ENCODE measurements at places on chromosomes 4 and X.

DNA sequence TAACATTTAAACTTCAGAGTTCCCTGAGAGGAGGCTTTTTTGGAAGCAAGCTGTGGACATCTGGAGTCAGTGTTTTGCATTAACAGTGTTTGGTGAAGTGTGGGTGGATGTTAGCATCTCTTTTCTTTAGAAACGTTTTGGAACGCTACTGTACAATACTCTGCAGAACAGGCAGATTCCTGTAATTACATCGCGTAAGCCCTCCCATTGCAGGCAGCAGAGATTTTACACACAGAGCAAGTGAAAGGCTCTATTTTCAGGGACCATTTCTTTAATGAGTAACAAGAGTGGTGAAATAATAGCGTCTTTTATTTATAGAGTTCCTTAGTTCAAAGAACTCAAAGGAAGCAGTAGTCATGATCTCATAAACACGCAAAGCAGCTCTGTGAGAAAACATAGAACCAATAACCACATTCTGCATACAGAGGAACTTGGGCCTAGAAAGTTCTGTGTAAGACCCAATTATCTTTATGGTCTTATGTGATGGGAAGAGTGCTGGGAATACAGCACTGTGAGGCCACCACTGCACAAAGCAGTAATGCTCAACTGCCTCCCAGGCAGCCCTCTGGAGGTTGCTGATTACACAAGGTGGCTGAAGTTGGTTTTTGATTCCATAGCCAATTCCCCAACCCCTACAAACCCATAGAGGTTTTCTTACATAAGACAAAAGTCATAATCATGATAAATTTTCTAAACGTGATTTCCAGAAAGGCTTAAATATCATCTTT is 298.7 kb upstream of the EPHA5 start:
- DNase-seq: peak; percentile 55

- no peak for DNase-seq
Measured at GRCh38 chr4:181520790-181521189, 722.4 kb upstream of the TENM3 start.

- no peak for DNase-seq
Measured at GRCh38 chr4:27182211-27182610, 321.6 kb downstream of the STIM2 start.

GRCh38 chr4:90174621-90175023 is 47.4 kb downstream of the CCSER1 start:
- no peak for DNase-seq

DNA sequence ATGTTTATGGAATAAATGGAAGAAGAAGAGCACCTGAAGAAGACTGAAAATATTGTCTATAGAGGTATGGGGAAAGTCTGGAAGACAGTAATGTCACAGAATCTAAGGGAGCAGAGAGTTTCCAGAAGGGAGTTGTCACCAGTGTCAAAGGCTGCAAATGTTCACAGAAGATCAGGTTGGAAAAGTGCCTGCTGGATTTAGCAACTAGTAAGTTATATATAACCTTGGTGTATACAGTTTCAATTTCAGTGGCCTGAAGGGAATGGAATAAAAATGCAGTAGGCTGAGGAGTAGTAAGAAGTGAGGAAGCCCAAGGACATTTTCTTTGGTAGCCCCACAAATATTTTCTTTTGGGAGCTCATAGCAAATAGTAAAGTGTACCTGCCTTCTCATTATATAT is 107.2 kb downstream of the SATL1 start:
- DNase-seq: no peak

GRCh38 chr4:83109480-83110222 is 4.9 kb downstream of the PLAC8 start:
- no peak for DNase-seq

- DNase-seq: no peak
Measured at GRCh38 chrX:130529531-130529930, 127.7 kb downstream of the RBMX2 start.

GRCh38 chr4:184596044-184596616 is 53.1 kb downstream of the CASP3 start:
- DNase-seq: no peak

- DNase-seq: no peak
Measured at GRCh38 chrX:78957768-78958130, 12.6 kb downstream of the P2RY10 start.

DNA sequence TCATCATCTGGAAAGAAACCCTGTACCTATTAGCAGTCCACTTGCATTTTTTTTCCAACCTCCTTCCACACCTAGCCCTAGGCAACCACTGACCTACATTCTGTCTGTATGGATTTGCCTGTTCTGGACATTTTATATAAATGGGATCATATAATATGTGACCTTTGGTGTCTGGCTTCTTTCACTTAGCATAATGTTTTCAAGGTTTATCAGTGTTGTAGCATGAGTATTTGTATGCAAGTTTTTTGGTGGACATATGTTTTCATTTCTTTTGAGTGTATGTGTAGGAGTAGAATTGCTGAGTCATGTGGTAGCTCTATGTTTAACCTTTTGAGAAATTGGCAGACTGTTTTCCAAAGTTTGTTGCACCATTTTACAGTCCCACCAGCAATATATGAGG is 198.6 kb downstream of the CEP135 start:
- no peak for DNase-seq

DNA sequence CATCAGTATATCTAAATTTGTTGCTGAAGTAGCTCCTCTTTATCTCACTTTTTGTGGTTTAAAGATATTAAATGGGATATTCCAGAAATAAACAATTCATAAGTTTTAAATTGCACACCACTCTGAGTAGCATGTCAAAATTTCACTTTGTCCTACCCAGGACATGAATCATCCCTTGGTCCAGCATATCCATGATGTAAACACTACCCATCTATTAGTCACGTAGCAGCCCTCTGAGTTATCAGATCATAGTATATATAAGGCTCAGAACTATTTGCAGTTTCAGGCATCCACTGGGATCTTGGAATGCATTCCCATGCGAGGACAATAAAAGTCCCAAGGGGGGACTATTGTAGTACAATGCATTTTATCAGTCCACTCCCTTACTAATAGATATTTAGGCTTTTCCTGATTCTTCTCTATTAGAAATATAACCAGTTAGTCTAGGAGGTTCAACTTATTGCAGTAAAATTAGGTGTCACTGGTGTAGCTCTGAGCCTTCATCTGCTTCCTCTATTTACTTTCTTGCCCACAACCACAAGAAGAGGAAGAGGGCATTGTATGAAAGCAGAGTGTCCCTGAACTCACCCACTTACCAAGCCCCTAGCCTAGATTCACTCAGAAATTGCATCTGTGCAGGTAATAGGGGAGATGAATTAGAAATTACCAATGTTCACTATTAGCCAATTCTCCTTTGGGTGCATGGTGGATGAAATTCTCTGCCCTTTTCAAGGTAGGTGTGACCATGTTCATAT is 409.8 kb upstream of the GALNT7 start:
- no peak for DNase-seq

DNA sequence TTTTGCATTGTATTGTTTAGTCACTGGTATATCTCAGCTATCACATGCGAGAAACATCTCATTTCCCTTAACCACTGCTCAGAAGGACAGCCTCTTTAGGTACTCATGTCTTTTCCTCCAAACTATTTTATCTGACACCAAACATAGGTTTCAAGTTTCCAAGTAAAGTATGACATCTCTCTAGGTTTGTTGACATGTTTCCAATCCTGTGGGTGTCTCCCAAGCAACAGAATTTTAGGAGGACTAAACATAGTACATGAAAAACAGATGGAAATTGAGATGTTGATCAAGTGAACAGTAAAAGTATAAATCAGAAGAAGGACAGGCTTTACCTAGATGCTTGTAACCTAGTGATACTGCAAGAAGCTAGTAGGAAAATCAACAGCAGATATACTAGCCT is 371.4 kb downstream of the DTHD1 start:
- DNase-seq: no peak

DNA sequence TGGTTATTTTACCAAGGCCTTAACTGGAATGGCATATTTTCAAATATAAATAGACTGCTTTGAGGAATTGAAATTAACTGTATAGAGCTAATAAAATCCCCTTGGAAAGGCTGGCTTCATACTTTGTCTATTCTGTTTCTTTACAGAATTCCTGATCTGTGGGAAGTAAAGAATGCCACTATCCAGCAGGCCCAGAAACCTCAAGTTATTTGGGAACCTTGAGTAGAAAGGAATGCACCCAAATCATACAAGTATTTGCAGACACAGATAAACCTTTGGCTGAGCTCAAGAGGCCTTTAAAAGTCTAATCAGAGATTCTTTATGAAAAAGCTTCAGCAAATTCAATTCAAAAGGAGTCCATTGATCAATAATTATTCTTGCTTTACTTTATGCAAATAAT is 975.7 kb upstream of the PABPC4L start:
- DNase-seq: no peak

- DNase-seq: no peak
Measured at GRCh38 chr4:7333801-7334421, 100.8 kb downstream of the PSAPL1 start.

DNA sequence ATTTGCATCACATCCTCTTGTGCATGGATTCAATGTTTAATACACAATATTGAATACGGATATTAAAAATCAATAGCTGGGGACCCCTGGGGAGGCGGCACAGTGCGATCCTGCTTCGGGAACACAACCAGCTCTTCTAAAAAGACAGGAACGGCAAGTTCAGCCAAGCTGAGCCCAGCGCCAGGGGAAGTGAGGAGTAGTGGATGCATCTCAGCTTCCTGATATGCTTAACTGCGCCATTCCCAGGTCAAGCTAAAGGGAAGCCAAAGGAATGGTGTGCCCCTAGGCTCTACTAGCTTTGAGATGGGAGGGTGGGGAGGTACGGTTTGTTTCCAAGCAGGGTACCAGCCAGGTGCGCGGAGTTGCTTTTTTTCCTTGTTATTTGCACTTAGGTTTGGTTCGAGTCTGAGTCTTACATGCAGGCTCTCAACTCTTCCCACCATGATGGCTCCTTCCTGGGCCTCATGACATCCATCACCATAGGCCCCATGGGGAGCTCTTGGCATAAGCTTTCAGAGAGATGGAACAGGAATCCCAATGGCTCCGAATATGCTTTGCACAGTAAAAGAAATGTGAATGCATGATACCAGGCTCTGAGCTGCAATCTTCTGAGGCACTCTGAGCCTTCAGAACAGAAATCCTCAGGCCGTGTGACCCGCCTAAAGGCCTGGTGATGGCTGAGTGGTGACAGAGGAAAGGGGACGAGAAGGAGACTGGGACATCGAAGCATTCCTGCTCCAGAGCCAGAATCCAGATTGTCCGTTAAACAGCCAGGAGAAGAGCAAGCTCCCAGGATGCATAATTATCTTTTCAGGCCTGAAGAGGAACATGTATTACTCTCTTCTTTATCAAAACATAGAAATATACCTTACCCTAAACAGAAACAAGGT is 51.8 kb upstream of the BCOR start:
- no peak for DNase-seq

- DNase-seq: no peak
Measured at GRCh38 chr4:23040539-23040938, 347.8 kb downstream of the GBA3 start.

GRCh38 chrX:13627306-13627705 is 25.6 kb upstream of the TCEANC start:
- no peak for DNase-seq

GRCh38 chr4:172786039-172786792 is 382.4 kb upstream of the GALNT7 start:
- DNase-seq: no peak

DNA sequence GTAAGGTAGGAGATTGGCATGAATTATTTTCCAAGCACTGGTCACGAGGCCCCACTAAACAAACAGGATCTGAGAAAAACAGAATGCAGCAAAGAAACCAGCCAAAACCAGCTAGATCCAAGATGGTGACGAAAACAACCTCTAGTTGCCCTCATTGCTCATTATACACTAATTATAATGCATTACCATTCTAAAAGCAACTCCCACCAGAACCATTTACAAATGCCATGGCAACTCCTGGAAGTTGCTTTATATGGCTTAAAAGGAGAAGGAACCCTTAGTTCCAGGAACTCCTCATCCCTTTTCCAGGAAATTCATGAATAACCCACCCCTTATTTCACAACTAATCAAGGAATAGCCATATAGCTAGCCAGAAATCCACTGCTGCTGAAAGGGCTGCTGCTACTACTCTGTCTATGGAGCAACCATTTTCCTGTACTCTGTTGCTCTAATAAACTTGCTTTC is 69.3 kb downstream of the ABCB7 start:
- no peak for DNase-seq

DNA sequence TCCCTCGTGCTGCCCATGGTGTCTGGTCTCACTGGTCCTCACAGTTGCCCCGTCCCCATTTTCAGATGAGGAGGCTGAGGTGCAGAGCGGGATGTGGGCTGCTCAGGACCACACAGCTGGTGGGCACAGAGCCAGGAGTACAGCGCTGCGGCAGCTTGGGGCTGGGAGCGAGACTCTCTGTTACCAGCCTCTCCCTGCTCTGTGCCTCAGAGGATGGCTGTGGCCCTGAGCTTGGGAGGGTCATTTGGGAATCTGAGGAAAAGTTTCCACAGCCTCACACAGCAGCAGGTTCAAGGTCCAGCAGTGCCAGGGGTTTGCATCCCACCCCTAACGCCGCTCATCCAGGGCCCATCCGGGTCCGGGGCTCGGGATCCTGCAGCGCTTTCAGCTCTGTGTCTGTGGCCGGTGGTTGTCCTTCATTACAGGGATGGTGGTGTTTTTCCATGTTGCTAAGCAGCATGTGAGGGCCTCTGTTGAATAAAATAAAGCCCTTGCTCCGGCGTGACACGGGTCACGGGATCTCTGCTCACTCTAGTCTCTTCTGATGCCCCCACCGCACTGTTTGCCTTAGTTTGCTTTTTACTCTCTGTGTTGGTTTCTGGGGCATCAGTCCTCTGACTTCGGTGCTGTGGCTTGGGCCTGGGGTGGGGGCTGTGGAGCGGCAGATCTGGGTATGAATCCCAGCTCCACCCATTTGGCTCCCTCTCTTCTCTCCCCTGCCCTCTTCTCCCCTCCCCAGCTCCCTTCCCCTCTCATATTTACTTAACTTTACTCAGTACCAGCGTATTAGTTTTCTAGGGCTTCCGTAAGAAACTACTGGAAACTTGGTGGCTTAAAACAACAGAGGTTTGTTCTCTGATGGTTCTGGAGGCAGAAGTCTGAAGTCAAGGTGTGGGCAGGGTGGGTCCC is 6.5 kb downstream of the WFS1 start:
- peak; percentile 7 for DNase-seq

DNA sequence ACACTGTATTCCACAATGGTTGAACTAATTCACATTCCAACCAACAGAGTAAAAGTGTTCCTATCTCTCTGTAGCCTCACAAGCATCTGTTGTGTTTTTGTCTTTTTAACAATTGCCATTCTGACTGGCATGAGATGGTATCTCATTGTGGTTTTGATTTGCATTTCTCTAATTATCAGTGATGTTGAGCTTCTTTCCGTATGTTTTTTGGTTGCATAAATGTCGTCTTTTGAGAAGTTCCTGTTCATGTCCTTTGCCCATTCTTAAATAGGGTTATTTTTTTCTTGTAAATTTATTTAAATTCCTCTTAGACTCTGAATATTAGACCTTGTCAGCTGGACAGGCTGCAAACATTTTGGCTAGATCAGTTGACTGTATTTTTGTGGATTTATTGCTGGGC is 78.2 kb downstream of the VSIG4 start:
- DNase-seq: no peak

- DNase-seq: no peak
Measured at GRCh38 chr4:166887457-166887856, 346.8 kb downstream of the SPOCK3 start.

GRCh38 chrX:9132036-9132638 is 98.2 kb upstream of the FAM9B start:
- DNase-seq: no peak

- DNase-seq: no peak
Measured at GRCh38 chr4:110106931-110107296, 91.5 kb downstream of the ELOVL6 start.

Measured in COLO829 (cell line).